ENCODE measurements at places on chromosomes 7 and 10.

GRCh38 chr10:60291344-60291930, 98.2 kb downstream of the ANK3 start:
- DNase-seq = no peak

- no peak for DNase-seq
These were observed 104.5 kb downstream of the RAB11FIP2 start for GRCh38 chr10:117942226-117942625.

GRCh38 chr7:152158801-152159587, 133.5 kb downstream of the GALNT11 start:
- DNase-seq = no peak

DNA sequence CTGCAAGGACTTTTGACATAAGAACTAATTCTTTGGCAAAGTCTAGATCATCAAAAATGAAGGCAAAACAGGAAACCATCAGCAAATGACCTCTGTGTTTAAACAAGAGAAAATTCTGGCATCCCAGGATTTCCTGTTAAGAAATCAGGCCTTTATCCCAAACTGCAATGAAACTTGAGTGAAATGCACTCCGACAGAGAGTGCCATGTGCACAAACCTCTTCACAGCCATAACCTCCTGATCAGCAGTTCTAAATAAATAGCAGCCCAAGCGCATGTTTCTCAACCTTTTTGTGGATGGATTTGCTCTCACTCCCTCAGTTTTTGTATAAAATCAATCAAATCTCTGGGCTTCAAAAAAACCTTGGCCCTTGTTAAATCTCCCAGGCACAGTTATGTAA, 107.7 kb upstream of the EEPD1 start:
- no peak for DNase-seq

DNA sequence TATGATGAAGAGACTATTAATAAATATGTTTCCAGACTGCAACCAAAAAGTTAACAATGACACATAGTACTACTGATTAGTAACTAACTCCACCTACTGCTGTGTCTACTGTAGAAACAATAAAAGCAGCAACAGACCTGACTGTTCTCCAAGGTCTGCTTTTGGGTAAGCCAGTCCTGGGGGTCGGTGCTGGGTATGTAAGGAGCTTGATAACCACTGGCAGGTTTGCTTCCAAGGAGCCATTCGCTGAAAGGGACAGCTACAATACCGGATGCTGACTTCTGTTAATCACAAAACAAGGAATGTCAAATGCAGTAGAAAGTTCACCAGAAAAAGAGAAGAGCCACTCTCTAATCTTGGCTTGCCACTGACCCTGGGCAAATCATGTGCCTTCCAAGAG, 17.7 kb downstream of the NCOA4 start:
- DNase-seq = no peak

DNA sequence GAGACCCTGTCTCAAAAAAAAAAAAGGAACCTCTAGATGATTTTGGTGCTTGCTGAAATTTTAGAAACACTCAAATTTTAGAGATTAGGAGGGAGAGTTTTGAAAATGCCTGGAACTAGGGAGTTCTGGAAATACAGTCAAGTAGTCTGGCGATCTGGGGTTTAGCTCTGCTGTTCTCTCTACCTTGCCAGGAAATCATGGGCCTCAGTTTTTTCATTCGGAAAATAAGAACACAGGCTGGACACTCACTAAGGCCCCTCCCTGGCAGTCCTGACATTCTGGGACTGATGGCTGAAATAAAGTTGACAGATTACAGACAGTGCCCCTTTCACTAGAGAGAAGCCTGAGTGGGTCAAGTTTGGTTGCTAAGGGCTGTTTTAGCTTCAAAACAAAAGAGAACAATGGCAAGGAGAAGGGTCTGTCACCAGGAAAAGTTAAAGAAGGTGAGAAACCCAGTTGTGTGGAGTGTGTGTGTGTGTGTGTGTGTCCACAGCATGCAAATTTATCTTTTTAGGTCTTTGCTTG, 25.0 kb upstream of the CALN1 start:
- no peak for DNase-seq

- DNase-seq = no peak
These were observed 6.3 kb upstream of the MYO1G start for GRCh38 chr7:44985033-44985695.

GRCh38 chr7:134761266-134761665, 18.2 kb upstream of the CALD1 start:
- DNase-seq = no peak

DNA sequence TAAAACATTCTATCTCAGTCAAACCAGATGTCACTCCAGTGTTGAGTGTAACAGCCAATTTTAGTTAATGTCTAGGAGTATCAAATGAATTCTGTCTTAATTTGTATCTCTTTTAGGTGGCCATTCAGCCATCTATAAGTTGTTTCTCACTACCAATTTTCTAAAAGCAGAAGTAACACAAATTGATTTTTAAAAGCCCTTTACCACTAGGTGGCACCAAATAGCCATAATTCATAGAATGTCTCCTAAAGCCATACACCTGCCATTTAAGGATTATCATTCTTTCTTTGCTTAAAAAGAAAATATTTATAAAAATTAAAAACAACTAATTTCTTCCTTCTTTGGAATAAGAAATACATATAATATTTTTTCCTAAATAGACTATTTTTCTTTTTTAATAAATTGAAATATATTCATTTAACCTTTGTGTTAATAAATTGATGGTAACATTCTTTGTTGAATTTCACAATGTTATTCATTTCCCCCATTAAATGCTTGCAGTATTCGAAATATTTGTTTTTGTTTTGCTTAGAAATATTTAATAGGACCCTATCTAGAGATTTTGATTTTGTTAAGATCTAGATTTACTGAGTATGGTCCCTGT, 107.8 kb upstream of the PPP1R3A start:
- no peak for DNase-seq

- no peak for DNase-seq
These were observed 12.5 kb upstream of the GNA12 start for GRCh38 chr7:2856388-2857169.

- DNase-seq = no peak
These were observed 45.5 kb upstream of the SLC29A4 start for GRCh38 chr7:5237286-5237685.

GRCh38 chr7:4162884-4163564, 519.1 kb upstream of the FOXK1 start:
- DNase-seq = no peak

DNA sequence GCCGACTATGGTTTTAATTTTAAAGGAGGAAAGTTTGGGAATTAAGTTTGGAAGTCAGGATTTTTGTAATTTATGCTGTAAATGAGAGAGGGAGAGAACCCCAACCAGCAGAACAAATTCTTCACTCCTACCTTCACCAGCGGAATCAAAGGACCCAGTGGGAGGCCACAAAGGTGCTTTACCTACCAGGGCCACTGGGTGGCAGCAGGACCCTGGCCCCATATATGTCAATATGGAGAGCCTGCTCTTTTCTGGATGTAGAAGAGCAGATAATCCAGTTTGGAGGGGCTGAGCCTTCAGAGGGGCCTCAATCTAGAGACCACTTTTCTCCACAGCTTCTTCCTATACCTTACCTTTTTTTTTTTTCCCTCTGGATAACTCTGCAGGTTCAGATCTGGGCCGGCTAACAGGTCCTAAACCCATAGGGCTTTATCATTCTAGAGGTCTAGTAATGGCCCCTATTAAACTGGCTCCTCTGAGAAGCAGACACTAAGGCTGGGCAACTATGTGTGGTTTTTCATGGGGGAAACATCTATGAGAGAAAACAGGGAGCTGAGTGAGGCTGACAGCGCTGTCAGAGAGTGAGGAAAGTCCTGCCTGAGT, 8.5 kb upstream of the SCD start:
- no peak for DNase-seq

DNA sequence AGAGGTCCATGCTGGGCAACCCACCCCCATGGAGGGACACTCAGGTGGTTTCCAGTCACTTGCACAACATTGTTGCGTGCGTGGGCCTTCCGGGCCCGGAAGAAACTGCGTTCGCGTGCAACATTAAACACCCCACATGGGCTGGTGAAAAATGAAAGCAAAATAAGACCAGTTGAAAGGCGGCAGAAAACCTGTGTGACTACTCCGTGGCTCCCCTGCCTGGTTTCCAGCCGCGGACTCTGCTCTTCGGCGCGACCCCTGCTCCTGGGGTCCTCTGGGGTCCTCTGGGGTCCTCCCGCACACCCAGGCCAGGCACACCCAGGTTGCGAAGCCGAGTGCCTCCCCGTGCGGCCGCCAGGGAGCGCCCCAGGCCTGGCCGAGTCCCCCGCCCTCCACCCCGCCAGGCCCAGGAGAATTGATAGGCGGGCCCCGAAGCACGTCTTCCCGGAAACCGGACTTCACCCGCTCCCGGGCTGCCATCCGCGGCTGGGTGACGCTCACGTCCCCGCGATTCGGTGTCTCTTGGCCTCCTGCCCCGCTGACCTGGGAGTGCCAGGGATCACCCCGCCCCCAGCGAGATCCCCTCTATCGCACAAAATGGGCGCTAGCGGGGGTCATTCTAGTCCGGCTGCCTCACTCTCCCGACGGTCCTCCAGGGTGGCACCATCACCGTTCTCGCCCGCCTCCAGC, 1.9 kb upstream of the SH2D4B start:
- no peak for DNase-seq

DNA sequence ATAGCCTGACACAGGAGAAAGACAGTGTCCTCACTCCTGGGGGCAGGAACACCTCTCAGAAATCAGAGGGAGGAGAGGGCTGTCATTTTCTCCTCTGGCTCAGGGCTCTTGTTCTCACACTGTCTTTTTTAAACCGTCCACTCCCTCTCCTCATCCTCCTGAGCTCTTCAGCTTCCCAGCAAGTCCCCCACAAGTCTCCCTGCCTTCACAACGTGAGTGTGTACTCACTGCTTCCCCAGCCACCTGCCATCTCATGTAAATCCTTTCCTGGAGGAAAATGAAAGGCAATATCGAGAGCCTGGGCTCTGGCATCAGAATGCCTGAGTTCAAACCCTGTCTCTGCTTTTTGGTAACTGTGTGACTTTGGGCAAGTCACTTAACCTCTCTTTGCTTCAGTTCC, 5.7 kb downstream of the LLCFC1 start:
- DNase-seq = no peak

DNA sequence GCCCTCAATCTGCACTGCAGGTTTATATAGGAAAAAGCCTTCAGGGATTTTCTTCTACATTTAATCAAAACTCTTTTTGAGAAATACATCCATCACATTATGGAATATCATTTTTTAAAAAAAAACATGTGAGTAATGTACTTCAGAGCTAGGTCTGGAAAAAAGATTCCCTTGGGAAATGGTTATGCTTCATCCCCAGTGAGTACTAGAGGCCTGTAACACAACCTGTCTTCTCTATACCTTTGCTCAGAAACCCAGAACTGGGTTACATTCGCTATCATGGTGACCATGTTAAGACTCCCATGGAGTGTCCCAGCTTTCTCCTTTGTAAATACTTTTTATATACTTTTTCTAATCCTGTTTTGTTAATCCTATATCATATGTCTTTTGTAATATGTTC, 186.9 kb downstream of the LRRTM3 start:
- no peak for DNase-seq

DNA sequence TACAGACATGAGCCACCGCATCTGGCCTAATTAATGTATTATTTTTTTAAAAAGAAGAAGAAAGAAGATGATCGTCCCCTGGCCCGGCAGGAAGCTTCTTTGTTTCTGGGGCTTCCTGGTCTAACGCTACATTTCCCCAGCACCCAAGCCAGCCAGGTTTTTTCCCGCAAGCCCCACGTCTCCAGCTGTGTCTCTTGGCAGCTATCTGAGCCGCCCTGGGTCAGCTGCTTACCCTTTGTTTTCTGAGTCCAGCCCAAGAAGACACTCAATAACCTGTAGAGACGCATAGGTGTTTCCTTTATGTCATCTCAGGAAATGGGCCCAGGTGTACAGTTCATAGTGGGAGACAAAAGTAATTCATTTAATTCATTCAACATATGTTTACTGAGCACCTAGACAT, 110.2 kb downstream of the MTPAP start:
- DNase-seq = no peak

Data from RWPE2 (cell line).